GM12865 (cell line): ENCODE measurements at places on chromosomes 7 and 10.

GRCh38 chr7:49718760-49719159, 54.7 kb upstream of the VWC2 start:
- no peak for DNase-seq

GRCh38 chr10:77661674-77662073, 24.1 kb upstream of the KCNMA1 start:
- DNase-seq, result no peak

DNA sequence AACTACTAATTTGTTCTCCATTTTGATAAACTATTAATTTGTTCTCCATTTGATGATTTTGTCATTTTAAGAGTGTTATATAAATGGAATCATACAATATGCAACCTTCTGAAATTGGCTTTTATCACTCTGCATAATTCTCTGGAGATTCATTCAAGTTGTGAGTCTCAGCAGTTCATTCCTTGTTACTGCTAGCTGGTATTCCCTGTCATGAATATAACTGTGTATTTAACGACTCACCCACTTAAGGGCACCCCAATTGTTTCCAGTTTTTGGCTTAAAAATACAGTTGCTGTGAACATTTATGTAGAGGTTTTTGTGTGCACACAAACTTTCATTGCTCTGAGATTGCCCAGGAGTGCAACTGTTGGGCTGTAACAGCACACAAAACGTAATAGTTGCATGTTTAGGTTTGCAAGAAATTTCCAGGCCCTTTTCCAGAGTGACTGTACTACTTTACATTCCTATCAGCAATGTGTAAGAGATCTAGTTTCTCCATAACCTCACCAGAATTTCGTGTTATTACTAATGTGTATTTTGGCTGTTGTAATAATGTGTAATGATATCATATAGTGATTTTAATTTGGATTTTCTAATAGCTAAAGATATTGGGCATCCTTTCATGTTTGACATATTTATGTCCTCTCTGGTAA, 153.2 kb upstream of the ADCY1 start:
- DNase-seq, result no peak

DNA sequence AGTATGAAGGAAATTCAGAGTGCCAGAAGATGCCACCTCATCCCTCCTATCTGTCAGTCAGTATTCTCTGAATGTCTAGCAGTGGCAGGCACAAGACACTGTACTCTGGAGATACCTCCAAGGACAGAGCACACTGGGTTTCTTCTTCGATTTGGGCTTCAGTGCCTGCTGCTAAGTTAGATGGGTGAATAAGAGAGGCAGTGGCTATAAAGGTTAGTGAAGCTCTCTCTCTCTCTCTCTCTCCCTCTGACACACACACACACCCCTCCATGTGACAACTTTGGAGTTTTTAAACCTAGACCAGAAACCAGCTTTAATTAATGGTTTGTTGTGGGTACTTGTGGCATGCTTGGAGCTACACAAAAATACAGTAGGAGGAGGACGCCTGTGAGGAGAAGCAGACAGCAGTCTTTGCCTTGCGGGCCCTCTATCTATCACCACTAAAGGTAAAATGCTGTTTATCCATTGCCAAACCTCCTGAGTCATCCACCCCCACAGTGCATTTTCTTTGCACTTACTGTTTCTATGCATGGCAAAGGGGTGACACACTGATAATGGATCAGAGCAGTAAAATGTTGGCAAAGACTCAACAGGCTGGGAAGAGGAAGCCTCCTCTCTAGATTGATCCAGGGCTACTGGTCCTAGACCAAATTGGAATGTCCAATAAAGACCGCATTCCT, 102.5 kb downstream of the TRIL start:
- no peak for DNase-seq

DNA sequence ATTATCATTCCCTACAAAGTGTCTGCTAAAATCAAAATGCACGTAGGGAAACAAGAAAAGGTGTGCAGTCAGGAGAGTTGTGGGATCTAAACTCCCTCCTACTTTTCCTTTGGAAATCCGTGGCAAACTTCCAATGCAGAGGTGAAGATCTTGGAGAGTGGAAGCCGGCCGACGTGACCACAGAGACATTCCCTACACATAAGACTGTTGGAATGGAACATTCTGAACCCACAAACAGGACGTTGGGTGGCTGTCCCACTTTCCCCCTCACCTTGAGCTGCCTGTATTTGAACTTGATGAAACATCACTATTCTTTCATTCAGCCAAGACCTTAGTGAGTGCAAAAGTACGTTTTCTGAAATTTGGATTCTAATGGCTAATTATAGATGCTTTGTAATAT, 65.9 kb downstream of the PRKCQ start:
- DNase-seq, result no peak

DNA sequence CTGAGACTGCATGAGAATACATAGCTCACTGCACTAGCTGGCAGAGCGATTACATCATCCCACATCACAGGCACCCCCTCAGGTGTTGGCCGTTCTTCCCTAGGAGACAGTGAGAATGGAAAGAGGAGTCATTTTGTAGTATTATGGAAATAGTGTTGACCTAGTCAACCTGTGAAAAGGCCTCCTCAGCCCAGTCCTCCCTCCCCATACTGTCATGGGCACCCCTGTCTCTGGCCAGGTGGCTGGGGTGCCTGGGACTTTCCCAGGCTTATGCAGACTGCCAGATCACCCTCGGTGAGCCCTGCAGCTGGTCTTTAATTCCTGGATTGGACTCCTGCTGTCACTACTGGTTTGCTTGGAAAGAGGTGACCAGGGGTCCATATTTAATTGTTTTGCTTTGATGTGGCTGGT, 4.0 kb downstream of the INPP5A start:
- peak; percentile 27 for DNase-seq

DNA sequence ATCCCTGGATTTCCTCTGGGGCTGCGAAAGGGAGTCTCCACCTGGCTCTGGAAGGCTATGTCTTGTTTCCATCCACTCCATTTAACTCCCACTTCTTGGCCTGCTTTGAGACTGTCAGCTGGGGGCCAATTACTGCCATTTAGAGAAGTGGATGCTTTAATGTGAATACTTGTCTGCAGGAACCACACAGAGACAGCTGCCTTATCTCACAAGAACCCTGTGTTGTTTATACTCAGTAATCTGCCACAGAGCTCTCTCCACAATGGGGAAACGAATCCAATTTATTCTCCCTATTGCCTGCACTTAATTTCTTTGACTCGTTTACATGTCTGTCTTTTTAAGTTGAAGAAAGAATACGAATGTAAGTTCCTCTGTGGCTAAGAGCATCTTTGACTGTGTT, 787.0 kb upstream of the C7orf33 start:
- DNase-seq, result no peak

GRCh38 chr10:6014241-6014761, 37.0 kb upstream of the IL15RA start:
- peak; percentile 76 for DNase-seq
